Stimulated activated CD8-positive, alpha-beta memory T cell treated with anti-CD3 and anti-CD28 coated beads, Interleukin-7, amount 100 ng/mL, for 1 hour (primary cell): ENCODE measurements at places on chromosomes 2 and 18.

DNA sequence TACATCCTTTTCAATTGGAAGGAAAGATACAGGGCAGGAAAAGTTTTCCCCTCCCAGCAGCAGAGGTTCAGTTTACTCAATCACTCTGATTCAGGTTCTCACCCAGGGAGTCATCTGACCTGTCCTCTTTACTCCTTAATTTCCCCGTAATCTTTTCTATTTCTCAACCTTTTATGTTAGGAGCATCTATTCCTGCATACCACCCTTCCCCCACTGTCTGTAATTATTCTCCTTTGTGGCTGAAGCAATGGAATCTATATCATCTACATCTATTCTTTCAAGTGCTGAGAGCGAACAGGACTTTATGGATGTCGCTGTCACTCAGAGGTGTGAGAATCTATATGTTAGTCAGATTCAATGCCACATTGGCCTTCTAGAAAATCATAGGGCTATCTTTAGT lies 175.2 kb downstream of the NOL4 start:
- no peak for DNase-seq

GRCh38 chr2:158507141-158507540 lies 50.4 kb downstream of the PKP4 start:
- DNase-seq = no peak

DNA sequence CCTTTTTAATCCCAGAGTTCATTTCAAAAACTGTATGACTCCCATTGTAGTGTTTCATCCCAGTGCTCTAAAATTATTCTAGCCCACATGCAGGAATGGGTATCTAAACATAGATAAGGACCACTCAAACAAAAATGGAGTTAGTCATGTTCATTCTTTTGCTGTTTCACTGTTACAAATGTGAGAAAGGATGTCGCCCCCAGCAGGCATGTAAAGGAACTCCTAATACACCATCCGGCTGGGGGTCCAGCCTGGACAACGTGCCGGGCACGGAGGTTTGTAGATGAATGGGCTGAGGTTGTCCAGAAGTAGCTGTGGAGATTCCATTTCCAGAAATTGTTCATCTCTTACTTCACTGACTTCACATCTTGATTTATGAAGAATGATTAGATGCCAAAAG lies 101.9 kb upstream of the RAB12 start:
- DNase-seq = no peak

GRCh38 chr2:161415987-161416707 lies at the start of gene TBR1:
Gene TBR1 (plus strand): TSS chr2:161416297. CDS start chr2:161416411, 114 bp downstream.
- DNase-seq = no peak

GRCh38 chr2:152861349-152861942 lies 143.0 kb downstream of the ARL6IP6 start:
- no peak for DNase-seq

GRCh38 chr2:239726091-239726591 lies 299.0 kb downstream of the NDUFA10 start:
- DNase-seq = no peak

DNA sequence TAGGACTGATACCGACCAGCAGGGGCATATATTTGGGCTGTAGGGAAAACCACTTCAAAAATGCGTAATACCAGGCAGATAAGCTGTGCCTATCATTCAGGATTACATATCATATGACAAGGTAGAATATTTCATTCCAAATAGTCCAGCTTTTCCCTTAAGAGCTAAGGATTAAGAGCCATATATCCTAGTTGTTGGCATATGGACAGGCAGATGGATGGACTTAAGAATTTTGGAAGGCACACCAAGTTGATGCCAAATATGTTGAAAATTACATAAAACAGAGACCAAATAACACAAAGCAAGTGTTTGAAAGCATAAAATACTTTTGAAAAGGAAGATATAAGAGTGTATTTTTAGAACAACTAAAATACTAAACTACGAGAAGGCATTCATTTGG lies 52.1 kb downstream of the LRRTM4 start:
- no peak for DNase-seq

DNA sequence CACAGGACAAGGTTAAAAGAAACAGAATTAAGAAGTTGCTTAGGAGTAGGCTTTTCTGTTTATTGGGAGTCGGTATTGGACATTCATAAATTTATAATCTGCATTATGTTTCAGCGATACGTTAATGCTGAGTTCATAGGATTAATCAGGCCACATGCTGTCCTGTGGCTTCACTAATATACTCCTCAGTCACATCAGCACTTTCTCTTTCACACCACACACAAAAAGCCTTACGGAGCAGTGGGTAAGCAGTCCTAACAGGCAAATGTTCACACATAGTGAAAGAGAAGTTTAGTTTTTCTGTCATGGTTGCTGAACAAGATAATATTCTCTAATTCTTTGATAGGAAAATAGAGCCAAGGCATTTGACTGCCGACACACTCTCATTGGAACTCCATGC lies 411.7 kb upstream of the RAB12 start:
- DNase-seq = no peak

- DNase-seq = no peak
Observed at GRCh38 chr2:12821656-12822055, 104.9 kb downstream of the TRIB2 start.

- no peak for DNase-seq
Observed at GRCh38 chr2:236047886-236048540, 120.2 kb downstream of the GBX2 start.

DNA sequence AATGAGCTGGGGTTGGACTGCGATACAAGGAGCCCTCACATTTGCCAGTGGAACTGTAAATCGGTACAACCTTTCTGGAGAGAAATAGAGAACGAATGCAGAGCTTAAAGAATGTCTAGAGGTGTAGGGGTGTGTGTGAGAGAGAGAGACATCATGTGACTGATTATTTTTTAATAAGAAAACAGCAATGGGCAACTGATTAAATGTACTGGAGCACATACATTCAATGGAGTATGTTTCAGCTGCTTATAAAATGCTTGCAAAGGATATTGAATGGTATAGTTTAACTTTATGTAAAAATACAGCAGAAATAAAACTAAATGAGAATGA lies 391 bp upstream of the TMEM17 start:
- DNase-seq = no peak

DNA sequence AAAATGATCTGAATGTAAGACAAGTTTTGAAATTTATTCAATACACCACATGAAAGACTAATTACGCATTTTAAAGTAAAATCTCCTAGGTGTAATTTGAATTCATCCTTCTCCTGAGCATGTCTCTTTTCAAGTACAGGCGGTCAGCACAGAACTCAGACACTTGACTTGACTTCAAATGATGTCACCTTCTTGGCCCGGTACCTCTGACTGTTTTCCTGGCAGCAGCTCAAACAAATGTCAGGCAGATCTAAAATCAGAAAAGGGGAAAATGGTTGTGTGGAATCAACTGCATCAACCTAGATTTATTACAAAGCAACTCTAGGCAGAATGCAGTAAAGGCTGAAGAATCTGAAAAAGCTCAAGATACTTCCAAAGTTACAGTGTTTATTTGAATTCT lies 11.4 kb upstream of the PROKR1 start:
- DNase-seq = no peak

- peak; percentile 24 for DNase-seq
Observed at GRCh38 chr2:143128681-143129580, at the start of gene ARHGAP15. Gene ARHGAP15 (plus strand): TSS chr2:143129419.

GRCh38 chr2:85066006-85066740 lies 67.0 kb upstream of the TCF7L1 start:
- no peak for DNase-seq

DNA sequence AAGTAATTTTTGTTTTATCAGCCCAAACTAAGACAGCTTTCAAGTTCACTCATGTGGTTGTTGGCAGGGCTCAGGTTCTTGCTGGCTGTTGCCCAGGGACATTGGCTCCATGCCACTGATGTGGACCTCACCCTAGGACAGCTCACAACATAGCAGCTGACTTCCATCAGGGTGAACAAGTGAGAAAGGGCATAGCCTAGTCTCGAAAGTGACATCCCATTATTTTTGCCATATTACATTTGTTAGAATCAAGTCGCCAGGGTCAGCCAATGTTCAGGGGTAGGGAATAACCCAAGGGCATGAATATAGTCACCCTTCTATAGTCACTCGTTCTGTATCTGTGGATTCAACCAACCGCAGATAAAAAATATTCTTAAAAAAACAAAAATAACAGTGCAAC lies 10.7 kb upstream of the CWC22 start:
- no peak for DNase-seq

GRCh38 chr2:188869550-188869949 lies 104.6 kb upstream of the COL3A1 start:
- no peak for DNase-seq

DNA sequence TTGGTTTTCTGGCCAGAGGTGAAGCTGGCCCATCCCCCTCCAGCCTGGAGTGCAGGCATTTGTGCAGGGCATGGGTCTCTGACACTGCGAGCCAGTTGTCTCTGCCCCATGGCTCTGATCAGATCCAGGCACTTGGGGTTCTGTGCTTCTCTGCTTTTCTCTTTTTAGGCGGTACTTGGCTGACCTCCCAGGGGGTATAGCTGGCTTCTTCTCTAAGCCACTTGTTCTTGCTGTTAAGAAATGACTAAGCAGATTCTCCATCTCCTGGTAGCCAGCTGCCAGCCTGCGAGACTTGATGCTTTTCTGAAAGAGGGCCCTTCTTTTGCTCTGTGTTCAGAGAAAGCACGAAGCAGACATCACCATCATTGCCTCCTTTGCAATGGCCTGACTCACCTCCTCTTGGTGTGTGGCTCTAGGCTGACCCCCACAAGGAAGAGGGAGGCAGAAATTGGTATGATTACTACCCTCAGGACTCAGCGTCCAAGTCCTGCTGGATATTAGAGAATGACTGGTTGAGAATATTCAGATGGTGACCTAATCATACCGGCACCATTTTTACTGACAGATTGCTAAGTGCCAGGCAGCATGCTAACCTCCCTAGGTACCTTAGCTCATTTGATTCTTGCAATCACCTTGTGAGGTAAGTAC lies 32.7 kb downstream of the TNP1 start:
- DNase-seq = no peak

DNA sequence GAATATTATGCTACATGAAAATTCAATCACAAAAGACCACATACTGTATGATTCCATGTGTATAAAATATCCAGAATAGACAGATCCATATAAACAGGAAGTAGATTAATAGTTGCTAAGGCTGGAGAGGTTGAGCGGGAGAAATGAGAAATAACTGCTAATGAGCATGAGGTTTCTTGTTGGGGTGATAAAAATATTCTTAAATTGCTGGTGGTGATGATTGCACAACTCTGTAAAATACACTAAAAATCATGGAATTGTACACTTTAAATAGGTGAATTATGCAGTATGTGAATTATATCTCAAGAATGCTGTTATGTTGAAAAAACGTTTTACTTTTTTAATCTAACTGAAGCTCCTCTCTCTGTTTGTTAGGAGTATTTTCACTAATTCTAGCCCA lies 101.8 kb upstream of the CREB1 start:
- no peak for DNase-seq

DNA sequence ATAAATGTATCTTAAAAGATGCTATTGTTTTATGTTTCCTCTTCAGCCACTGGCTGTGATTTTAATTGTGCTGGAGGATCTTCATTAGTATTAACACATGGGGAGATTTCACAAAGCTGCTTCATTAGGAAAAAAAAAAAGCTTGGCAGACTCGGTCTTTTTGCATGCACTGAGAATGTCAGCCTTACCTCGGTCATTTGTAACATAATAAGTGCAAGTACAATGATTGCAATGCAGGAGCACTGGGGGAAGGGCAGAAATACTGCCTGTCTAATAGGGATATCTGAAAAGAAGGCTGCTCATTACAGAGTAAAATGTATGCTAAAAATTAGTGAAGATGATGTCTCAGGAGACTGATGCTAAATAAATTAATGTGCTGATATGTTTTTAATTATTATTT lies 1.3 kb upstream of the BAZ2B start:
- DNase-seq = no peak

DNA sequence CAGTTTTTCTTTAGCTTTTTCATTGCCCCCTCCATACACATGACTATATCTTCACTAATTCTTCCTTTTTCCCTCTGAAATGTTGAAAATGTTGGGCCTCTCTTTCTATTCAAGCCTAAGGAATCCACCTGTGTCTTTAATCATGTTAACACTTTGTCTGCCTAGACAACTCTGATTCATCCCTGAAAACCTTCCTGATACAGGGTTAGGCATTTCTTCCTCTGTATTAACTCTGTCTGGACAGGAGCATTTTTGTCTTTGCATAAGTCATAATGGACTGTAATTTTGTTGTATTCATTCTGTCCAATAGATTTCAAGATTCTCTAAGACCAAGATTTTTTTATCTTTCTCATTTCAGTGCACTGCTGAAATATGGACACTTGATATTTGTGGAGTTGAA lies 297.3 kb downstream of the IKZF2 start:
- no peak for DNase-seq

GRCh38 chr18:32822197-32822596 lies 49.4 kb upstream of the KLHL14 start:
- DNase-seq = no peak

DNA sequence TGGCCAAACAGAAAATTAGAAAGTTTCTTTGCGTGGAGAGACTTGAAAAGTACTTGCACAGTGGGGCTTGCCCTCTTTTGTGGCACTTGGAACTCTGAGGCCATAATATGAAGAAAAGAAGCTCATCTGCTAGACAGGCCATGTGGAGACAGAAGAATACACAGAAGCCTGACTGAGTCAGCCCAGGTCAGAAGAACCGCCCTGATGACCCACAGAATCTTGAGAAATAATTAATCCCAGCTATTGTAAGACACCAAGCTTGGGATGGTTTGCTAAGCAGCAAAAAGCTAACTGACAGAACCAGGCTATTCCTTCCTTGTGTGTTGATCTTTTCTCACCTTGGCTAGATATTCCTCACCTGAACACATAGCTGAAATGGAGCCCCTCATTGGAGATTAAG lies 33.7 kb downstream of the G6PC2 start:
- no peak for DNase-seq
